Stomach (tissue), 19 donors: ENCODE measurements at places on chromosomes 3 and 15. TPM values are rescaled to one million over a fixed set of nuclear protein-coding genes. Genes with fewer than 3 reads are reported as not detected.

P2RY13 gene
- polyA plus RNA-seq, result 0.61 TPM

- no peaks in the 10 kb centered on the region for H3K27me3 ChIP-seq
- no peak overlapping the region for H3K27ac ChIP-seq
- no peak for DNase-seq
Measured at GRCh38 chr3:12527757-12528143, 17.5 kb downstream of the MKRN2OS start.

CAV3 gene
- polyA plus RNA-seq, result 0.08 TPM

FBXW12 gene
- polyA plus RNA-seq, result not detected

GRCh38 chr15:31340047-31340446 is 13.4 kb downstream of the KLF13 start:
- peaks cover 7% of the 10 kb centered on the region for H3K36me3 ChIP-seq
- no peak for DNase-seq
- no peaks in the 10 kb centered on the region for H3K27me3 ChIP-seq
- H3K27ac ChIP-seq, result peak overlapping the region; percentile 81
- H3K4me1 ChIP-seq, result peaks cover 100% of the 10 kb centered on the region

GRCh38 chr3:149585401-149585726 is 72.5 kb downstream of the WWTR1 start:
- no peak overlapping the region for H3K4me3 ChIP-seq
- no peak for DNase-seq
- peaks cover 68% of the 10 kb centered on the region for H3K4me1 ChIP-seq
- H3K36me3 ChIP-seq, result no peaks in the 10 kb centered on the region
- no peak overlapping the region for H3K27ac ChIP-seq

ATP13A4 gene
- polyA plus RNA-seq, result 2.8 TPM

EPHB1 gene
- polyA plus RNA-seq, result not detected

DNA sequence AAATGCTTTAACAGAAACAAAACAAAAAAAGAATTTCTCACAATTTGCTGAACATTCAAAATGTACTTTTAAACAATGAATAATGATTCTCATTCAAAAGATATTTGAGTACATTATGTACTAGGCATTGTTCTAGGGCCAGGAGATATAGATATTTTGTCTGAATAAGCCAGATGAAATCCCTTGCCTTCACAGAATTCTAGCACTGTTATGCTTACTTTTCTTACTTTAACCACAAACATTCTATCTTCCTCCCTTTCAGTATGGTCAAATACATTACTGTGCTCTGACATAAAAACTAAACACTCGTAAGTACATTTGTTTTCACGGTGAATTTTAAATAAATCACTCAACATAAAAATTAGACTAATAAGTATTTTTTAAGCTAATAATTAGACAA is 116.7 kb downstream of the ADAM10 start:
- no peak overlapping the region for H3K4me3 ChIP-seq
- H3K36me3 ChIP-seq, result peaks cover 9% of the 10 kb centered on the region
- no peak overlapping the region for H3K27ac ChIP-seq
- peaks cover 2% of the 10 kb centered on the region for H3K4me1 ChIP-seq
- H3K27me3 ChIP-seq, result no peaks in the 10 kb centered on the region

DNA sequence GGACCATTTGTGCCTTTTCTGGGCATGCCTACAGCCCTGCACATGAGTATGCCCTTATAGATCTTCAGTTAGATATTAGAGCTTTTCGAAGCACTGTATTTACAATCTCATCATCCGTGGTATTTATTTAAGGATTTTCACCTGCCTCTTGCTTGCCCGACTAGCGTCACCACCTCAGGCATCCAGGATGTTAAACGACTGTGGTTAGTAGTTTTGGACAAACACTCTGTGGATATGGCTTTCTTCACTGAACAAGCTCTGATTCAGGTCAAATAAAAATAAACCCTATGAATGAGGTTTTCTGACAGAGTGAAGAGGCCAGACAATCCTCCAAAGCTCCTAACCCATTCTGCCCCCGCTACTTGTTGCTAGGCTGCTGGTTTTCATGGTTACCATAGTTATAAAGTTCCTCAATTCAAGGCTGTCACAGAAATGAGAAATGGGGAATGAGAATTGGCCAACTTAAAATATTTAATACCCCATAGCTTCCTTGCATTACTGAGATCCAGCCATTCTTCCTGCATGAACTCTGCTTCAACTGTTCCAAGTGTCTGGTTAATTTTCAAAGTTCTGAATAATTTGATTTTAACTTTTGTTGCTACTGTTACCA is 440.1 kb downstream of the GABRG3 start:
- no peaks in the 10 kb centered on the region for H3K36me3 ChIP-seq
- DNase-seq, result no peak
- H3K27me3 ChIP-seq, result no peaks in the 10 kb centered on the region
- no peaks in the 10 kb centered on the region for H3K4me1 ChIP-seq
- H3K4me3 ChIP-seq, result no peak overlapping the region
